ENCODE measurements at places on chromosomes 12 and 14. TPM values are rescaled to one million over a fixed set of nuclear protein-coding genes. Genes with fewer than 3 reads are reported as not detected.

DNA sequence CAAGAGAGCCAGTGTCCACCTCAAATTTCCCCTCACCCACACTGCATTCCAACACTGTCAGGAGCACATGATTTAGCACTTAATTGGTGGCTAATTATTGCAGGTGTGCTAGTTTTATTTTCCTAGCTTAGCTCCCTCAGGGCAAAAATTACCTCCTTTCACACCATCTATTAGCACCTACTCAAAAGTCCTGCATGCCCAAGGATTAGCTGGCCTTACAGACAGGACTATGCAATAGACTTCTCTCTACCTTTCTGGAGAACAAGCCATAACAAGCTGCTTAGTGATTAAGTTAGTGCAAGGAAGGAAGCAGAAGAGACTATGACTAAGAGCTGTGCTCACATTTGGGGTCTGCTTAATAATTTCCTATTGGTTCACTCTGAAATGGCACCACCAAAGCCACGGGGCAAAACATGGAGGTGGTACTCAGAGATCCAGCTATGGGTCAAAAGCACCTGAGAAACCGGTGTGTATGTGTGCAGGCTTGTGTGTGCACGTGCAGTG, 69.5 kb downstream of the STON2 start:
- no peak for DNase-seq

GRCh38 chr12:4720637-4720995, 416 bp downstream of the GALNT8 start:
- no peak for DNase-seq

CFAP251 gene
- 0.77 TPM for total RNA-seq

ITGB7 gene
- total RNA-seq: 2.1 TPM

PPP1R1A gene
- 71.0 TPM for total RNA-seq
